GM10248 (cell line): ENCODE measurements at places on chromosomes 1 and 21.

- no peak for DNase-seq
Measured at GRCh38 chr1:69055194-69055593, 512.5 kb upstream of the LRRC7 start.

- DNase-seq = no peak
Measured at GRCh38 chr1:51910221-51911000, 31.9 kb upstream of the NRDC start.

GRCh38 chr1:159591981-159592380 lies 4.4 kb downstream of the APCS start:
- DNase-seq = no peak

- DNase-seq = no peak
Measured at GRCh38 chr1:90488451-90488850, 228.7 kb downstream of the BARHL2 start.

GRCh38 chr21:16307256-16307655 lies 577.5 kb downstream of the USP25 start:
- no peak for DNase-seq
